DMS79 (cell line): ENCODE measurements at places on chromosomes 2 and 18.

DNA sequence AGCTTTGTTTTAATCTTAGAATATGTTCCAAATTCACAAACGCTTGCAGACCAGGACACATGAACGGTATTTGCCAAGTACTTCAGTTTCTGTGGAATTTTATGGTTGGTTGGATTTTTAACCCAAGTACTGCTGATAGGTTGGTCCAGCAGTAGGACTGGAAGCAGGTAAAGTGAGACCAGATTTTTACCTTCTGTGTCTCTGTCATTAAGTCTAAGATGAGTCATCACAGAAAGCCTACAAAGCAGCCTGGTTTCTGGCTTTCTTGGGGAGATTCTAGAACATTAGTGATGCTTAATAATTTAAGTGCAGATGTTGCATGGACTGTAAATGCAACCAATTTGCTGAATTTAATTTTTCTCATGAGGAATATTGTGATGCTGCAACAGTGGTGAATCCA, 100.5 kb downstream of the SCG2 start:
- DNase-seq, result no peak

- DNase-seq, result no peak
Observed at GRCh38 chr2:16774091-16774490, 108.5 kb upstream of the CYRIA start.

DNA sequence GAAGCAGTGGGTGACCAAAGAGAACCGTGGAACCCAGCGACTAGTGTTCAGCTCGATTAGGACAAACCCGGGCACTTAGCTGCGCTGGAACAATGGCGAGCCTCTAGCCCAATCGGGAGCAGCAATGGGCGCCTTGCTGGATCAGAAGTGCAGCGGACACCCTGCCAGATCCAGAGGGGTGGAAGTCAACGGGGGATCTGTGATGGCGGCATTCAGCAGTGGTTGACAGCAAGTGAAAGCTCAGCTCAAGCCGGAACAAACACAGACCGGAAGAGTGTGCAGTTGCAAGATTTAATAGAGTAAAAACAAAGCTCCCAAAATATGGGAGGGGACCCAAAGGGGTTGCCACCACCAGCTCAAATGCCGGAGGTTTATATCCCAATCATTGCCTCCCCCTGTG, 478.7 kb upstream of the REG3G start:
- no peak for DNase-seq

- no peak for DNase-seq
Observed at GRCh38 chr2:237213315-237214022, 127.8 kb downstream of the COPS8 start.

DNA sequence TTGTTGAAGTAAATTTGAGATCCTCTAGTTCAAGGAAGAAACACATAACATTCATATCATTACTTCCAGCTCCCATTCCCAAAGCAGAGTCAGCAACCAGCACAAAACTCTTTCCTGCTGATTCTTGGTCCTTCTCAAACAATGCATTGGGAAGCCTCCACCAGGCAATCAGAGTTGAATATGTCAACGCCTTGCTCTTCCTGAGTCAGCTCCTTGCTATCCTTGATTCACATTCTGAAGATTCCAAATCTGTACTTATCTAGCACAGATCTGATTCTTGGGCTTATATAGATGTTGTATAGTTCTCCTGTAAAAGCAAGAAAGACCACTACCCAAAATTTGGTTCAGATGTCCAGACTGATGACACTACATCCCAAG, 29.6 kb downstream of the CFAP210 start:
- no peak for DNase-seq

DNA sequence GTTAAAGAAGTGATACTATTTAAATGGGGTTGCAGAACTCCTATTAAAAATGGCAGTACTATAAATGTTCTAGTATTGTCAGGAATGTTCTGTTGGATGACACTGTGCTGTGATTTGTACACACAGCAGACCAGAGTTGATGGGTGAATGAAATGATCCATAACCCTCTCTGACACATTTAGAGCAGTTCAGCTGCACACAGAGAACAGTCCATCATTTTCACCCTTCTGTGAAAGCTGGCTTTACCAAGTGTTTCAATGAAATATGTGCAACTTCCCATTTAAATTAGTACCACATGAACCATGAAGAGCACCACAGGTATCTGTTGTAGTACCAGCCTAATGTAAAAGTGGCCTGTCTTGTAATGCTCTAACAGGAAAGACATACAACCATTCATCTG, 981.4 kb downstream of the TMEM182 start:
- no peak for DNase-seq

DNA sequence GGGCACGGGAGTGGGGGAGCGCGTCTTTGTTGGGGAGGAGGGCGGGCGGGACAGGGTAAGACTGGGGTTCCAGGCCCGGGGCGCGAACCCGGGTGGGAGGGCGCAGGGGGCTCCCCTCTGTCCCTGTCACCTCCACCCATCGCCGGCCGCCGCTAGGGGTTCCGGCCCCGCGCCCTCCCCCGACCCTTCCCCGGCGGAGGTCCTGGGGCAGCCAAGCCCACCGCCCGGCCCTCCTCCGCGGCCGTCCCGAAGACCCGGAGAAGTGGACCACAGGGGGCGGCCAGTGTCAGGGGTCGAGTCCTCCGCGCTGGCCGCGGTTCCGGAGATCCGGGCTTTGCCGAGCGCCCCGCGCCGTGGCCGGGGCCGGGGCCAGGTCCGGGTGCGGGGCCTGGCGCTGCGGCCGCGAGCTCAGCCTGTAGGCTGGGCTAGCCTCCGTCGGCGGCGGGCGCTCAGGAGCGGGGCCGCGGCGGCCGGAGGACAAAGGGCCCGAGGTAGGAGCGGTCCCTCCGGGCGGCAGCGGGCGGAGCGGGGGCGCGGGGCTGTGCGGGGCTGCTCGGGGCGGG, 16.6 kb upstream of the E2F6 start:
- DNase-seq, result no peak
